ENCODE measurements at places on chromosomes 1 and 21.

DNA sequence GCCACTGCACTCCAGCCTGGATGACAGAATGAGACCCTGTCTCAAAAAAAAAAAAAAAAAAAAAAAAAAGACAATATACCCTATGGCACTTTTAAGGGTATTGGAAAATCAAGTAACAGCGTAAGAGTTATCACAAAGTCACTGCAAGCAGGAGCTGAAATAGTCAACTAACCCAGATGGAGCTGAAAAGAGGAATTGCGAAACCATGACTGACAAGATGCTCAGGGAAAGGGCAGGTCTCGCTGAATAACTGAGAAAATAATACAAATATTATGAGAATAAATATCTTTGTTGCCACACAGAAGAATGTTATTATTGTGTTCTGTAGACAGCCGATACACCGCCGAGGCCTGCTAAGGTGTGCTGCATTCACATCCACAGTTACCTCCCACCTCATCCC is 17.8 kb downstream of the HLCS start:
- no peak for DNase-seq

DNA sequence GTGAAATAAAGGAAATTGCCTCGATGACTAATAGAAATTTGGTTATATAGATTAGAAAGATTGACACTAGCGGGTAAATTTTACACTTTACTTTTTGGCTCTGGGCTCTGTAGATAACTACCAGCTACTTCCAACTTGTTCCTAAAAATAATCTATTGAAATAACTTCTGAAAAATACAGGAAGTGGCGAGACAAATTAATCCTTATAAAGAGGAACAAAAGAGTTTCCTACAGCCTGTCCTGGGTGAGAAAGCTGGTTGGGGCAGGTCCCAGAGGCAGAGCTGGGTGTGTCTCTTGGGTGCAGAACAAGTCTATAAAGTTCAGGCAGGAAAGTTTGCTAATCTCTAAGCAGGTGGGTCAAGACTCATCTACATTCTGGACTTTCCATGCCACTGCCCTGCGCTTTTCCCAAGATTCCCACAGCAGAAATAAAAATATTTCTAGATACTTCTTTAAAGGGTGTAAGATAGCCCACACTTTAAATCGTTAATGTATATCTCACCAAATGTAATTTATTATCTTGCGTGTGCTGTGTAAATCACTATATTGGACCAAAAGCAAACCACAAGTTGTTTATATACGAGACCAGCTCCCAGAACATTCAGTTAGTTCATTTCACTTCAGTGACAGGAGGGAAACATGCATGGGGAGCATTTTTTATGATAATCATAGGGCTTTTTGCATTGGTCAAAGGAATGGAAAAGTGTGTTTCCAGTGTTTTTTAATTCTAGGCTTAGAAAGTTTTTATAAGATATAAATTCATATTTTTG is 70.1 kb upstream of the NRIP1 start:
- no peak for DNase-seq

- peak; percentile 78 for DNase-seq
These were observed 4.5 kb downstream of the HDGF start for GRCh38 chr1:156746728-156747631.

DNA sequence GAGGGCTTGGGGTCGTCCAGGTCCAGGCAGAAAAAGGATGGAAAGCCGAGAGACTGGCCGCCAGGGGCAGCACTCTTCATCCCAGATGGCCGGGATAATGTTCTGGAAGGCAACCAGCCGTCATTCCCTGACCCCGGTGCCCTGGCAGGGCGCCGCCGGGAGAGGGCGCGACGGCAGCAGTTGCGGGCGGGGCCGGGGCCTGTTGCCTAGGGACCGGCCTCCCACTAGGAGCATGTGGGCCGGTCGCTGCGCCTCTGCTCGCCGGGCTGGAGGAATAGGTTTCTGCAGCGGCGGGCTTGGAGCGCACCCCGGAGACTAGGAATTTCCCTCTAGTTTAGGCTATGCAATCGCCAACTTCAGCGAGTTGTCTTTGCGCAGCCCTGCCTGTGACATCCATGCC is 11.0 kb downstream of the DMRTB1 start:
- peak; percentile 49 for DNase-seq

- DNase-seq: no peak
These were observed 122.1 kb upstream of the KAZN start for GRCh38 chr1:14476170-14476955.

DNA sequence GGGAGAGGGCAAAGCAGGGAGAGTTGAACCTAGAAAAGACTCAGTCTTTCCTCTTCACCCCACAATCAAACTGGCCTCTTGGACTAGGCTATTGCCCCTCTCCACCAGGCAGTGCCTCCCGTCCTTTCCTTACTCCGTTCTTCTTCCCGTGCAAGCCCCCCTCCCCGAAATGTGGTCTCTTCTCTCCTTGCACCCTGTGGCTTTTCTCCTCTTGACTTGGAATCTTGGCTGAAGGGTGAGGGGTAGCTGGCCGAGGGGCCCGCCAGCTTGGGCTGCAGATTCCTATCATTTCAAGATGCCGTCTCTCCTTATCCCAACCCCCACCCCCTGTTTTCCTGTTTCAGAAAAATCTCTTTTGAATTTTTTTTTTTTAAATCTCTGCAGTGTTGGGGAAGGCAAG is 1.6 kb downstream of the WNT2B start:
- no peak for DNase-seq

- DNase-seq: no peak
These were observed 95.2 kb downstream of the SPATA46 start for GRCh38 chr1:162281426-162281825.

- no peak for DNase-seq
These were observed 138.4 kb downstream of the HIVEP3 start for GRCh38 chr1:41780322-41780721.
